NCI-H1092 (cell line): ENCODE measurements at places on chromosomes 11 and 22.

DNA sequence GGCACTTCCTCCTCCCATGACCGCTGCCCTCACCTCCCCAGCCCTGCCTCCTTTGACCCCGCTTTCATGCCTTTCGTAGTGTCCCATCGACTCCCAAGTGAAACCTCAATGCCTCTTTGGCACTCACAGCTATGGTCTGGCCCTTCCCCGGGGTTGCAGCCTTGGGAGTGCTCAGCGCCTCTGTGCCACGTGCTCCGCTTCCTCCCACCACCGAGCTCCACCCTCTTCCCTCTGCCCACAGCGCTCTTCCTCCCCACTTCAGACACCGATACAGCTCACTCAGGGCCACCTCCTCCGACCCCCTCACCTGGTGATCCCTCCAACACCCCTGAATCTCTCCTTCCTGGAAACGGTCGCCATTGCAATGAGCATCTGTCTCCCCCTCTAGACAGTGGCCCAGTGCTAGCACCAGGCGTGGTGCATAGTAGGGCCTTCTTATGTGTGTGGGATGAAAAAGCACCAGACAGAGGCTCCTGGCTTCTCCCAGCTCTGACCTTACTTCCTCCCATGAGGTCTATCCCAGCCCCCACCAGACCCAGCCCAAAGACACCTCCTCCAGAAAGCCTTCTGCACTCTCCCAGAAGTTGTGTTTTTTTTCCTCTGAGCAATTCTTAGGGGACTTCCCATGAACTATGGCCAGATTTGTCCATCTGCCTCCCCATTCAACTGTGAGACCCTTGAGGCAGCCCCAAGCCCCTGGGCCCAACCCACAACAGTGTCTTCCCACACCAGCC lies 16.4 kb upstream of the SCGB1A1 start:
- DNase-seq = no peak

GRCh38 chr11:14300661-14301304 lies 58.2 kb downstream of the RRAS2 start:
- peak; percentile 6 for DNase-seq

GRCh38 chr11:59918480-59918879 lies 19.8 kb upstream of the OOSP1 start:
- no peak for DNase-seq

DNA sequence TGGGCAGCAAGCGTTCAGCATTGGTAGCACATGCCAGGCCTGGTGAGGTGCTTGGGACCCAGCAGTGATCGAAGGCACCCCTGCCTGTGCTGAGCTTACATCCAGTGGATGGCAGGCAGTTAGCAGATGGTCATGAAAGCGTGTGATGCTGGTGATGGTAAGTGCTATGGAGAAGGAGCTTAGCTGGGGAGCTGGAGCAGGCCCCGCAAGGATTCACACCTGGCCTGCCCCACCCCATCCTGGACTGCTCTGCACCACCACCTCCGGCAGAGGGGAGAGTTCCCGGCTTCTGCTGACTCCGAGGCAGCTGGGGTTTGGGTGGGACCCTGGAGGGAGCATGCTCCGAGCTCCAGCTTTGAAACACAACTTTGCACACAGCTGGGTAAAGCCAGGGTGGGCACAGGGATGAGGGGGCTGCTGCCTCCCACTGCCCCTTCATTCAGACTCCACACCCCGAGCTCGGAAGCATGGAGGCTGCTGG lies 16.2 kb downstream of the MPPED1 start:
- DNase-seq = no peak

DNA sequence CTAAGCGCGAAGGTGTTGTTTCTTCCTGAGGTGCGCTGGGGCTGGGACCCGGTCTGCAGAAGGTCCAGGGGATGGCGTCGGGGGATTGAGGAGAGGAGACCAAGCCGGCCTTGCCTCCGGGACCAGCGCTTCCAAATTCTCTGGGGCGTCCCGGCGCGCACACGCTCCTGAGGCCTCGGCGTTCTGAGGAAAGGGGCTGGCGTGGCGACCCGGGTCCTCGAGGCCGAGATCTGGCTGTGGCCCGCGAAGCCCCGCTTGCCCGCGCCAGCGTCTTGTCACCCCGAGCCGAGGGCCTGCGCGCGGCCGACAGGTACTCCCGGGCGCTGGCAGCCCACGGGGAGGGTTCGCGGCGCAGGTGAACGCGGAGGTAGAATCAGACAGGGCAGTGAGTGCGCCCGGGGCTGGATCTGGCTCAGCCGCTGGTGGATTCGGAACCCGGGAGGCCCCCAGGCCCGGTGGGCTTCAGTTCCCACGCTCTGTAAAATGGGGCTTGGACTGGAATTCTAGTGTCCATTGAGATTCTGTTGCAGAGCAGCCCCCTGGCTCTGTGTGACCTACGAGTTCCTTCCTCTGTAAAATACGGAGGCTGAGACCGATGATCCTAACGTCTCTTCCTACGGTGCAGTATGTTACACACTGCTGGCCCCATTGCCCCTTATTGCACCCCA lies 14.7 kb downstream of the SSH3 start:
- DNase-seq = no peak

GRCh38 chr11:74506823-74507222 lies 13.3 kb upstream of the LIPT2 start:
- no peak for DNase-seq

- DNase-seq = no peak
Measured at GRCh38 chr22:31625661-31626426, 36.2 kb downstream of the PISD start.

DNA sequence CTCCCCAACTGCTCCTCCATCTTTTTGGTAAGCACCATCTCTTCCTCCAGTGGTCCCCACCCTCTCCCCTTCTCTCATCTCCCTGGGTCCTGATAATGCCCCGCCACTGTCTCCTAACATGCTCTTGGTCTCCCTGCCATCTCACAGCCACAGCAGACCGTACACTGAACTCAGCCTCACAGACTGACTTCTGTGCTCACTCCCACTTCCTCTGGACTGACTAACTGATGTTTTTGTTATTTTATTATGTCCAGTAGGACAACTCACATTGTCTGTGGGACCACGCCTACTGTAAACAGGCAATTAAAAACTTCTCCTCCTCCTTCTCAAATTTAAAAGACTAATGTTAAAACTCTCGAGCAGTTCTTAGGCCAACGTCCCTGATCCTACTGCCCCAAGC lies 2.6 kb upstream of the GNAZ start:
- no peak for DNase-seq

- no peak for DNase-seq
Measured at GRCh38 chr11:130413405-130414106, 14.9 kb downstream of the ADAMTS8 start.

GRCh38 chr11:2704356-2704755 lies 4.6 kb upstream of the KCNQ1OT1 start:
- DNase-seq = no peak

DNA sequence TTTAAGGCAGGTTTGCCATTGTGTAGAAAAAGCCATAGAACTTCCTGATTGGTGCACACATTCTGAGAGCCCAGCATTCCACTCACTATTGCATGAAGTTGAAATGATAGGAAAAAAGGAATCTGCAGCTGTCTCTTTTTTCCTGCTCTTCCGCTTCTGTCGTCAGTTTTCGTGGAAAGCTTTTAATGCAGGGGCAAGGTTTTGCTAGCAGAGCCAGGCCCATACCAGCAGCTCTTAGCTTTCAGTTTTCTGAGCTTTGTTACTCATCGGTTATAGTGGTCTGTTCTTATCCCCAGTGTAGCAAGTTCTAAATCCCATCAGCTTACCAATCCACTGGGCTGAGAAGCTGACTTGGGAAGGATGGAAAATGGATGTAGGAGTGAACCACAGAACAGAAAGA lies 162.9 kb upstream of the TTC12 start:
- DNase-seq = no peak

DNA sequence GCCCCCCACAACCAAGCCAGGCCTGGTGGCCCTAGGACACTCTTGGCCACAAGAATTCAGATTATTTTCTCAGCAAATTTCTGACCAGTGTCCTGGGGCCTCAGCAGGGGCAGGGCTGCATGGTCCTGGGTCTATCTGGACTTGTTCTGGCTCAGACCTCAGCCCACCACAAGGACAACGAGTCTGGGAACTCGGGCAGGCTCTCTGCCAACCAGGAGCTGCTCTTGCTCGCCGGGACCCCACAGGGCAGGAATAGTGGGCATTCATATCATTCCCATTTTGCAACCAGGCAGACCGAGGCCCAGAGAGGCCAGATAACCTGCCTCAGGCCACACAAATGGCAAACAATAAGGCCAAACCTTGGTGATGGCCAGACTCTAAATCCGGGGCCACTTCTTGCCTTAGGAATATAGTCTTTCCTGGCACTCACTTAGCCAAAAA lies 75.4 kb upstream of the WNT7B start:
- no peak for DNase-seq
